NCI-H69 (cell line): ENCODE measurements at places on chromosomes 1 and 21.

- no peak for DNase-seq
Measured at GRCh38 chr1:54246116-54246721, 46.3 kb downstream of the MRPL37 start.

DNA sequence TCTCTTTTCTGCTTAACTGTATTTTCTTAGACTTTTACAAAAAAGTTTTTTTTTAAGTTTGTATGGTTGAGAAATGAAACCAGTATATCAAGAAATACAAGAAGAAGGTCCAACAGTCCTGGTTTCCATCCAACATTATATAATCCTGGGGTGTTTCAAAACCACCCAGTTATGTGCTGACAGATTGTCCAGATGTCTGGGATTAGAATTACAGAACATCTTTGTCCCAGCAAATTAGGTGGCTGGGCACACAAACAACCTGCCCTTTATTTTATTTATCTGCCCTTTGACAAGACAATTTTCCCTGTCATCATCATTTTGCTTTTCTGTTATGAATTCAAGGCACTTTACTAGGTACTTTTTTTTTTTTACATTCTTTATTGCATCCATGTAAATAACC lies 622.1 kb downstream of the PLPP3 start:
- DNase-seq = no peak

DNA sequence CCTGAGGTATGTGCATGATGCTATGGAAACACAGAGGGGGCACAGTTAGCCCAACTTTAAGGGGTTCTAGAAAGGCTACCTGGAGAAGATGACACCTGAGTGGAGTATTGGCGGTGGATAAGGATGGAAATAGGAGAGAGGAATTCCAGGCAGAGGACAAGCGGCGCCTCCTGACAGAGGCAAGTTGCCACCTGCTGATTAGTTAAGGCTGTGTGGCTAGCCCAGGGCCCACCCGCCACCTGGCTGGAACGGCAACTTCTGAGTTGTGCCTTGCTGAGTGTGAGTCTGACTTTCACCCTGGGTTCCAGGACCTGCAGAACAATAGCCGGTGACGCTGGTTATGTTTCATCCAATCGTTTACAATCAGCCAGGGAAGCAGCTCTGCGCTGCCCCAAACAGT lies 126.9 kb upstream of the LMO4 start:
- DNase-seq = no peak

- DNase-seq = no peak
Measured at GRCh38 chr1:85550784-85551516, 29.6 kb upstream of the CCN1 start.

DNA sequence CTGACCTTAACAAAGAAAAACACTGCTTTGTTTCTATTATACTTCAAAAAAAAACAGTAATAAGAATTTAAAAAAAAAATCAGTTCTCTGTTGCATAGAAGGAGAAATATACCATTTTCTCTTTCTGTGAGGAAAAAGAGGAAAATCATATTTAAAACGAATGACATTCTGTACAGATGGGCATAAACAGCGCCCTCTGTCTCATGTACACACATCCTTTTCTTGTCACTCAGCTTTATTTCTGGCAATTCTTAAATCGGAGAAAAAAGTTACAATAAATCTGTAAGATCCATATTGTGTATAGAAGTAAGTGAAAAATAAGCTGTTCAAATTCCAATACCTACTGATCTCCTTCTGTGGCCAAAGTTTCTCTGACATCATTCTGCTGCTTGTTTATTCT lies 245.4 kb downstream of the SMYD3 start:
- DNase-seq = no peak
